ENCODE measurements at places on chromosomes 2 and 18.

DNA sequence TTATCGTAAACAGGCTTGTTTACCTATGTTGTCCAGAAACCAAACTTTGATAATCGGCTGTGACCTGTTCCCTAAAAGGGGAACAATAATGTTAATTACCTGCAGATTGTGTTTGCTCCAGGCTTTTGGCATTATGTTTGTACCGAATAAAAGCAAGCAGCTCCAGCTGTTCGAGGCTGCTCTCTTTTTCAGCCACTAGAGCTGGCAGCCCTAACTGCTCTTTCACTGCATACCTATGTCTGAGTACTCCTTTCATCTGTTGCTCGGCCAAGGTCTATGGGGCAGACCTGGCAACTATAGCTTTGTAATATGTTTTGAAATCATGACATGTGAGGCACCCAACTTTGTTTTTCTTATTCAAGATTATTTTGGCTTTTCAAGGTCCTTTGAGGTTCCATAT is 77.8 kb upstream of the EHBP1 start:
- no peak for DNase-seq

GRCh38 chr2:10220045-10220901 is 82.4 kb upstream of the HPCAL1 start:
- DNase-seq: no peak

GRCh38 chr2:120693121-120693520 is 42.5 kb upstream of the GLI2 start:
- no peak for DNase-seq

DNA sequence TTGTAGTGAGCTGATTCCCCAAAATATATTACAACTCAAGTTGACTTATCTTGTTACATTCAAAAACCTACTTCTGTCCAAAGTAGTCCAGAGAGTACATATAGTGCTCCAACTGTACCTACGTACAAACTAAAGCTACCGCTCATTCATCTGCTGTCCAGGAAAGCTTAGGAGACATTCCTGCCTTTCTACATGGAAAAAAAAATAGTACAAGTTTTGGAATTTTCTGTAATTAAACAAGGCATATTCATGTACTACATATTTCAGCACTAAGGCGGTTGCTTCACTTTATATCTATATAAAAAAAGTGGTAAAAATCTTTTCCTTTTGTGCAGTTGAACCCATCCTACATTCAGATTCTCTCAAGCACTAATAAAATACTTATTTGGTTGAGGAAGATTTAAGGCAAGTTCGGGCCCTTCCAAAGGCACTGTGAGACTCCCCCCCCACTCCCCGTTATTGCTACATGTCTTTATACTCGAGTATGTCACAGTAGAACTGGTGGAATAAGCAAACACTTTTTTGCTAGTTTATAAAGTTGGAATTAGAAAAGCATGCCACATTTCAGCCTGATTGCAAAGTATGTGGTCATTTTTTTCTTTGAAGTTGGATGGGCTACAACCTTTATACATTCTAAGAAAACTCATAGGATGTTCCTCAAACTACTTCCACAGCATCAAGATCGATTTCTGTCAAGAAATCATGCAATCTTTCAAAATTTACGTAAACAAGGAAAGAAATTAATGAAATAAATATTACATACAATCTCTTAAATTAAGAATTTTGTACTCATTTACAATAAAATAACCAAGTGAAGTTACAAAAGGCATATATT is 3.7 kb downstream of the ZFP36L2 start:
- no peak for DNase-seq

- no peak for DNase-seq
These were observed 4.1 kb downstream of the MYO1B start for GRCh38 chr2:191249156-191249813.

DNA sequence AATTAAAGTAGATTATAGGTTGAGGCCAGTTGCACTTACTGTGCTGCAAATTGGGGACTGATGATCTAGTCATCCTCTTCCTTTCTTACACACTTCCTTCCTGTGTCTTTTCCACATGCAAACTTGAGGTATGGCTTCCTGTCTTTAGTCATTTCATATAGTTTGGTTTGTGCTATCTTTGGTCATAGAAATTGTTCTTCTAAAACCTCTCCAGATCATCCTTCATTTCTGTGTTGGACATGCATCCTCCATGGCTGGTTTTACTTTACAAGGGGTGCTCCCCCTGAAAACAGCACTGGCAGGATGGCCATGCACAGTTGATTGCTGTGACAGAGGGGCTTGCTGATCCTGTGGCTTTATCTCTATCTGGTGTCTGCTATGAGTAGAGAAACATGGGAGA is 36.5 kb downstream of the MGAT5 start:
- no peak for DNase-seq

DNA sequence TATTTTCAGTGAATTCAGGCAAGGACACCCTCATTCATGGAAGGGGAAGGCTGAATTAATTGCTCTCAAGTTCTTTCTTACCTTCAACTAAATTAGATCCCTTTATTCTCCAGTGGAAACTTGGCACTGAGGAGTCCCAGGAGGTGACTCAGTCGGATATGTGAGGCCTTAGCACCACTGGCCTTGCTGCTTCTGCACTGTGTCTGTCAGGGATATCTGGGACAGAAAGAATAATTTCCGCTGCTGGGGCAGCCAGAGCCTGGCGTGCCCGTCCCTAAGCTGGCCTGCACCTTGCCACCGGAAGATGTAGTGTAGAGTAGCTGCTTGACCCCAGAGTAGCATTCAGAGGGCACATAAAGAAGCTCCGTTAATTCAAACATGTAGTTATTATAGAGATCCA is 53.4 kb downstream of the LIMS1 start:
- DNase-seq: no peak

DNA sequence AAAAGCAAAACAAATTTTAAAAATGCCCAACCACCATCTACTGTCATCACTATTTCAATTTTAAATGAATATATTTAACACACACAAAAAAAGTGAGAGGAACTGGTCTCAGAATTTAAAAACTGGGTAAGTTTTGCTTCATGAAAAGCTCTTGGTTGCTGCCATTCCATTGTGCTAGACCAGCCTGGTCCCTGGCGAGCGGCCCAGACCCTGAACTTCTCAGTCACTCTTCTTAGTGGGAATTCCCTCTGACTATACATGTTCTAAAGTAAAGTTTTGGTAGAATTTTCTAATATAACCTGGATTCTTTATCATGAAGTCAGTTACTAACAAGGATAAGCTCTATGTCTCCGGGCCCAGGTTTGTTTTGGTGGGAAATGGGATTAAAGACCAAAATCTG is 34.8 kb upstream of the TMEM177 start:
- DNase-seq: no peak

GRCh38 chr2:174699993-174700766 is 64.1 kb downstream of the CHRNA1 start:
- no peak for DNase-seq

- no peak for DNase-seq
These were observed 497.7 kb downstream of the LRP1B start for GRCh38 chr2:141633132-141633531.

DNA sequence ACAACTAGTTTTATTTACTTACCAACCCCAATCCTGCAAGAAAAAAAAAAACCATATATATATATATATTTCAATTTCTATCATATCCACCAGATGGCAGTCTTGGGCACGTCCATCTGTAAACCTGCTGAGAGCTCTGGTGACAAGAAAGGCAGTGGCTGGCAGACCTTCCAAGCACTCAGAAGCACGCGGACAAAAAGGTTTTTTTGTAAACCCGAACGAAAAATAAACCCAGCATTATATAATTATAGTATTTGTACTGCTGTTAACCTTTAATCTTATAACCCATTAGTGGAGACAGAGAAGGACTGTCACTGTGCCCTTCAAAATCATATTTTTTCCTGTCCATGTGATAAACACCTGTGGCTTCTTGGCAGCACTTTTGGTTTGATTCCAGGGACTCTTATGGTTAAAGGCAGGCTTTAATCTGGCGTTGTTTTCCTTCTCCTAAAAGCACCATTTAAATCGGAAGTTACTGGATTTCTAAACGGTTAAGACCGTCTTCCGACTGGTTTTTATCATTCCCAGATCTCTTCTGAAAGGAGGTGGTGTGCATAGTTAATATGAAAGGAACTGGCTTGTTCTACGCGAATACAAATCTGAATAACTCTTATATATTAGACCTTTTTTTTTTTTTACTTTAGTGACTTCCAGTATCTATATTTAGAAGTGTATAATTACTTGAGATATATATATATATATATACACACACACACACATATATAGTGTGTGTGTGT is 31.0 kb upstream of the SLC3A1 start:
- peak; percentile 35 for DNase-seq

DNA sequence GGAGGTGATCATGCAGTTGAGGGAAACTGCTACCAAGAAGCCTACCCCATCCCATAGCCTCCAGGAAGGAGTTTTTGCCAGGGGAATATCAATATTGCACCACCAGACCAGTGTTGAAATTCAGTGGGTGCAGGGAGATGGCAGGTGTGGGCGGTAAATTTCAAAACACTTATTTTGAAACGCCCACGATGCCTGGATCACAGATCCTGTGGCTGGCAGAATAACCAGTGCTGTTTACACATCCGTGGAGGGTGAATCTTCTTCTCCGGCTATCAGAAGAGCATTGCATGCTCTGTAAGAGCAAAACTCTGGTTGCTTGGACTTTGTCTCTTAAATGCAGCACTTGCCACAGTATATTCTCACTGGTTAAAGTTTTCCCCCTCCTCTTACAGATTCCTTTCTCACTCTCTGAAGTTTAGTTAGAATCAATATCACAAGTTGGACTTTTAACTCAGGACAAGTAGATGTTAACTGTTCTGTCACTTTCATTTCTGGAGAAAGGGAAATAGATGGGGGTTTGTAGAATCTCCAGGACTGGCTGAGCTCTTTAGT is 70.5 kb upstream of the ZCCHC2 start:
- no peak for DNase-seq

DNA sequence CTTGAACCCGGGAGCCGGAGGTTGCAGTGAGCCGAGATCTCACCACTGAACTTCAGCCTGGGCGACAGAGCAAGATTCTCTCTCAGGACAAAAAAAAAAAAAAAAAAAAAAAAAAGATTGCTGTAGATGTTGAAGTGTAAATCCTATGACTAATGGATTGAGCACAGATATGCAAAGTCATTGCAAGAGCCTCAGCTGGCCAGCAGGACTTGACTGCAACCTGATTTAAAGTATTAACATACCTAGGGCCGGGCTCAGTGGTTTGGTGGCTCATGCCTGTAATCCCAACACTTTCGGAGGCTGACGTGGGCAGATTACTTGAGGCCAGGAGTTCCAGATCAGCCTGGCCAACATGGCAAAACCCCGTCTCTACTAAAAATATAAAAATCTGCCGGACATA is 103.4 kb upstream of the MSH2 start:
- DNase-seq: no peak

DNA sequence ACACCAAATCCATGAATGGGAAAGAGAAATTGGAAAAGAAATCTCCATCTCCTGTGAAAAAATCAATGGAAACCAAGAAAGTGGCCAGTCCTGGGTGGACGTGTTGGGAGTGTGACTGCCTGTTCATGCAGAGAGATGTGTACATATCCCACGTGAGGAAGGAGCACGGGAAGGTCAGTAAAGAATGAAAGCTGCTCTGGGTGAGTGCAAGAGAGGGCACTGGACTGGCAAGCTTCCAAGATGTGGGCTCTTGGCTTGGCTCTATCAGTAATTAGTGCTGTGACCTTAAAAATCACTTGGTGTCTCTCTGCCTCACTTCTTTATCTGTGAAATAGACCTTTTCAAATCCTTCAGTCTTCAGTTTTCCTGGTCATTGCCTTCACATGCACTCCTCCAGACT is 89.0 kb downstream of the ZNF532 start:
- no peak for DNase-seq

GRCh38 chr2:130963849-130964793 is 127.4 kb downstream of the ARHGEF4 start:
- DNase-seq: no peak

- no peak for DNase-seq
These were observed 594.3 kb downstream of the STK39 start for GRCh38 chr2:167653131-167653530.

GRCh38 chr2:217430916-217431576 is 571.2 kb upstream of the TNP1 start:
- no peak for DNase-seq

- no peak for DNase-seq
These were observed 2.2 kb downstream of the RALBP1 start for GRCh38 chr18:9477509-9477908.

GRCh38 chr2:126907671-126908070 is 9.0 kb downstream of the TEX51 start:
- no peak for DNase-seq

DNA sequence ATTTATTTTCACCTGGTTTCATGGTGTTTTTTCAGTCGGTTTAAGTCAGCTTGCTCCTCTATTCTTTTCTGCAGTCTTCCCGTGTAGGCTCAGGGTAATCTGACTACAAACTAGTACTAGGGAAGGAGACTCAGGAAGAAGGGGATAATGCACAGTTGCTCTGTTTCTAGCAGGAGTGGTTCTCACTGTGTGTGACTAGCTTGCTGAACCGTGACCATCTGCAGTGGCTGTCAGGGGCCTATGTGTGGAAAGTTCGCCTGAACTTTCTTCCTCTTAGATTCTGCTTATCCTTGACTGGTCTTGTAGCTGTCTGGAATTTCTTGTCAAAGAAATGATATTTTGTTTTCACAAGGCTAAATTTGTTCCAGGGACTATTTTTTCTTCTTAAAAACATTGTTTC is 46.3 kb upstream of the AQP4 start:
- no peak for DNase-seq

GRCh38 chr2:169476459-169476858 is 2.8 kb upstream of the BBS5 start:
- DNase-seq: no peak

DNA sequence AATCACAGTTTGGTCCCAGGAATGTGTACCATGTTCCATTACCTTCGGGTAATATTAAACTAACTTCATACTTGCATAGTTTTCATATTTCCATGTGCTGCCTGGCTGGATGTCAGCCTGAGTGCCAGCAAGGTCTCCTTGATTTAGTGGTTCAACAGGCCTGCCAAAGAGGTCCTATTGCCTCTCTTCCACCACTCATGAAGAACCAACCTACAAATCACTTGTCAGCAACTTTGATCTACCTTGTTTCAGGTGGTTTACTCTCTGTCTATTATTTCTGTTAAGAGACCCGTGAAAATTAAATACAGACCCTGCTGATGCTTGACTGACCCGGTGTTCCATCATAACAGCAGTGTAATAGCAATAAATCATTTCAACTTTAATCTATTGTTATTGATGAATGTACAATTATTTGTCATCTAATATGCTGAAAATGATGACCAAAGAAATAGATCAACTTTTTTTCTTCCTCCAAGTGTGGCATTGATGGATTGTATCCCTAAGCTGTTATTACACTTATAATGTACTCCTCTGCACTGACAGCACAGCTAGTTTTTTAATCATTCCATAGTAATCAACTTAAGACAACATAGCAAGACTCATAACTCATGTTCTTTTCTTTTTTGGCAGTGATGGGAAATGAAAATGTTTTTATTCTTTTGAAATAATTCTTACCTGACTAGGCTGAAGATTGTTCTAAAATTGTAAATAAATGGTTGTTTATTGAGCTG is 1220.2 kb upstream of the ACVR2A start:
- no peak for DNase-seq

GRCh38 chr18:8615397-8616027 is 6.3 kb downstream of the RAB12 start:
- DNase-seq: no peak

Data from stimulated activated CD4-positive, alpha-beta T cell treated with anti-CD3 and anti-CD28 coated beads, Interleukin-12 subunit alpha, Interleukin-12 subunit beta, amount 100 ng/mL, for 4 hours (primary cell).